ENCODE measurements at places on chromosomes 3 and 15.
A peak's percentile ranks its signal among the peaks of the same experiment; 100 is the strongest.

- no peak for DNase-seq
These were observed 318.6 kb upstream of the LRRFIP2 start for GRCh38 chr3:37492977-37493471.

DNA sequence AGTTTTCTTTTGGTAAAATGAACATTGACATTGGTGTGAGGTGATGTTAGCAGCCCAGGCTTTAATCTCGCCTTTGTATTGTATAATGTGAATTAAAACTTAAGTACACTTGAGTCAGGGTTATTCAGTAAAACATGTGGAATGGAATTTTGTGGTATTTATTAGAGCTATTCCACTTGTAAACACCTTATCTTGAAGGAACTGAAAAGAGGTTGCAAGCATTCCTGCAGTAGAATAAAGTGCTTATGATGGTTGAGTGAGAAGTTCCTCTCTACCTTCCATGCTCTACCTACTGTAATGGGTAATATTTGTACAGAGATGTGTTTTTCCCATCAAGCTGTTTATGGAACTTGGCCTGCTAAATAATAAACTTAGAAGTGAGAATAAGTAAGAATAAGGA is 36.1 kb downstream of the HMG20A start:
- peak; percentile 46 for DNase-seq

GRCh38 chr3:41125258-41125657 is 74.0 kb upstream of the CTNNB1 start:
- no peak for DNase-seq

GRCh38 chr3:53008932-53009331 is 36.9 kb downstream of the SFMBT1 start:
- DNase-seq = no peak

DNA sequence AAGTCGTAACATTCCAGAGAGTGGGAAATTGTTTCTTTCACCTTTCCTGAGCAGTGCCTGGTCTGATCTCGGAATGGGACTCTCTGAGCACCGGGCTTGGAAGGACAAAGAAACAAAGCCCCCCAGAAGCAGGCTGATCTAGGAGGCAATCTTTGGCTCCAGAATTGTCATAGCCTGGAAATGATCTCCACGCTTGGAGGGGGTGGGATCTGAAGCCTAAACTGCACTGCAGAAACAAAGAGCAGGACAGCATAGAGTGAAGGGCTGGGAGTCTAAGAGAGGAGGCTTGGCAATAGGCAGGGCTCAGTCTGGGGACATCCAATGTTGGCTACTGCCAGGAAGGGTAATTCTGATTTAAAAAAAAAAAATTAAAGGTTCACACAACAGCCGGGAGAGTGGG is 1.9 kb downstream of the CRABP1 start:
- no peak for DNase-seq

Measured in fibroblast of villous mesenchyme (primary cell).